ENCODE measurements at places on chromosomes 16 and 17. TPM values are rescaled to one million over a fixed set of nuclear protein-coding genes. Genes with fewer than 3 reads are reported as not detected.

Gene ACSM2A
- 0.42 TPM for polyA plus RNA-seq

Gene HLF
- polyA plus RNA-seq: 5.5 TPM

Gene NKD1
- polyA plus RNA-seq: 10.9 TPM

Gene IRX3
- polyA plus RNA-seq: 17.9 TPM

Gene RASL10B
- polyA plus RNA-seq: 2.2 TPM

Gene SDR42E2
- polyA plus RNA-seq: not detected

Gene USP6
- 36.2 TPM for polyA plus RNA-seq

Gene RAD51D
- polyA plus RNA-seq: not detected

Gene MT4
- polyA plus RNA-seq: not detected

Gene CNP
- not detected for polyA plus RNA-seq

DNA sequence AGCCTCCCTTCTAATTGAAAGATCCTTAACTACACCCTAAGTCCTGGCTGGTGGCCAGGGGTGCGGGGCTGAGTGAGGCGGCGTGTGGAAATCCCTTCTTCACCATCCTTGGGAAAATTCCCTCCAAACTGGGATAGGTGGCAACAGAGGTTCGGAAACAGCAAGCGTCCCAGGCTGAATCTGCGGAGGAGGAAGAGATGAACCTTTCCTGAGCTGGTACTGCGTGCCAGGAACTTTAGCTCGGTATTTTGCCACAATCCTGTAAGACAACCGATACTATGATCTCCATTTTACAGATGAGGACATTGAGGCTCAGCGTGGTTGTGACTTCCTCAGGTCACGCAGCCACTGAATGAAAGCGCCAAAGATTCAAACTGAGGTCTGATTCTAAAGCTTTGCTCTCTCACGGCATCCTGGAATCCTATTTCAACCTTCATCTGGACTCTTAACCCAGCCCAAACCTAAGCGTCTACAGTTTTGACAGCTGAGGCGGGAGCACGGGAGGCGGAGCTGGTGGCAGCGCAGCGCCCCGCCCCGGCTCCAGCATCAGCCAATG, 583 bp upstream of the CYLD start:
- DNase-seq: no peak

GRCh38 chr17:44768505-44769142, 9.8 kb downstream of the ADAM11 start:
- DNase-seq: no peak

- no peak for DNase-seq
These were observed 226.4 kb upstream of the PSMD7 start for GRCh38 chr16:74070237-74070636.

GRCh38 chr17:42743595-42744282, 1.1 kb downstream of the EZH1 start:
- DNase-seq: no peak

GRCh38 chr17:59427425-59427921, 96.0 kb downstream of the YPEL2 start:
- DNase-seq: no peak

- DNase-seq: no peak
These were observed 242.4 kb downstream of the C16orf95 start for GRCh38 chr16:87074641-87075318.

GRCh38 chr16:17776465-17776864, 305.7 kb upstream of the XYLT1 start:
- no peak for DNase-seq

GRCh38 chr16:30766933-30767284, 4.8 kb downstream of the RNF40 start:
- DNase-seq: no peak

GRCh38 chr16:84288902-84289301, 5.8 kb upstream of the WFDC1 start:
- no peak for DNase-seq

DNA sequence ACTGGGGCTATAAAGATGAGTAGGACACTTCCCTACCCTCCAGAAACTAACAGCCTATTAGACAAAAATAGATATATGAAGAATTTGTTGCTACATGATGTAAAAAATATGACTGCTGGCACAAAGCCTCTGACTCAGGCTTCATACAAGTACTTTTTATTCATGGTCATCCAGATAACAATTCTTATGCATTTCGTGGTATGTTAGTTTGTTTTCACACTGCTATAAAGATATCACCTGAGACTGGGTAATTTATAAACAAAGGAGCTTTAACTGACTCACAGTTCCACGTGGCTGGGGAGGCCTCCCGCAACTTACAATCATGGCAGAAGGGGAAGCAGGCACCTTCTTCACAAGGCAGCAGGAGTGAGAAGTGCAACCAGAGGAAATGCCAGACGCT, 112.5 kb upstream of the HLF start:
- no peak for DNase-seq

GRCh38 chr17:44900894-44901293, 1.6 kb upstream of the EFTUD2 start:
- DNase-seq: peak; percentile 43

GRCh38 chr17:179066-179432, 2.4 kb downstream of the DOC2B start:
- DNase-seq: no peak

DNA sequence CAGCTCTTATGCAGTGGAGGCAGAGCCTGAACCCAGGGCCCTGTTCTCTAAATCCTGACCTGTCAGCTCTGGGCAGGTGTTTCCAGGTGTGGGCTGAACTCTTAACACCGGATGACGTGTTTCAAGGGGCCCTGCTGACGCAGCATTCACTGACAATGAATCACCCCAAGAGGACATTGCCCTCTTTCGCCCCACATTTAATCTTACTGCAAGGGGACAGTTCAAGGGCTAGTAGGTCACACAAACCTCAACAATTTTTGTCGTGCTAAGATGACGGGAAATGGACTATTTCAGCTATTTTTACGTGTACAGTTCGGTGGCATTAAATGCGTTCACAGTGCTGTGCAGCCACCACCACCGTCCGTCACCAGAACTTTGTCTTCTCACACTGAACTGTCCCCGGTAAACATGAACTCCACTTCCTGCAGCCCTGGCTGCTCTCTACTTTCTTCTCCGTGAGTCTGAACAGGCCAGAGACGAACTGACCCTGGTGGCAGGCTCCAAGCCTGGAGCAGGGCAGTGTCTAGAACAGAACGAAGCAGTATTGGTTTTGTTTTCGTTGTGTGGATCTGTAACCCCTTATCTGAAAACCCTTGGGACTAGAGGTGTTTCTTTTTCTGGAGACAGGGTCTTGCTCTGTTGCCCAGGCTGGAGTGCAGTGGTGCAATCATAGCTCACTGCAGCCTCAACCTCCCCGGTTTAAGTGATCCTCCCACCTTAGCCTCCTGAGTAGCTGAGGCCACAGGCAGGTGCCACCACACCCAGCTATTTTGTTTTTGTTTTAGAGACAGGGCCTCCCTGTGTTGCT, 88.4 kb upstream of the CIBAR2 start:
- DNase-seq: no peak

- DNase-seq: no peak
These were observed 37.0 kb upstream of the ARHGAP17 start for GRCh38 chr16:25052151-25052511.

DNA sequence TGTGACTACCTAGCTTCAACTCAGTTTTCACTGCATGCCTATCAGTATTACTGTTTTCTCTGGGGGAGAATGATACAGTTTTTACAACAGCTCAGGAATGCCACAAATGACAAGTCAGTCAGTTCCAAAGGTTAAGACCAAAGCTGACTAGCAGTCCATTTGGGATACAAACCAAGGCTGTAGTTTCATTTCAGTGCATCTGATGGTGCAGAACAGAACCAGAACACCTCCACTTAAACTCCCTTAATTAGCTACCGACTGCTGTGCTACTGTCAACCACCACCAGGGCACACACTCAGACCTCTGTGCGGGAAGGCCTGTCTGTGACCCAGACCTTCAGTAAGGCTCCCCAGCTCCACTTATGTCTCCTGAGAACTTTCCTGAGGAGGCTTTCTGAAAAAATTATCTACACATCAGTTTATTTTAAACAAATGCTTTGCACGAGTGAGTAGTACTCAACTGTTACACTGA, 20.4 kb downstream of the NFE2L1 start:
- DNase-seq: no peak

DNA sequence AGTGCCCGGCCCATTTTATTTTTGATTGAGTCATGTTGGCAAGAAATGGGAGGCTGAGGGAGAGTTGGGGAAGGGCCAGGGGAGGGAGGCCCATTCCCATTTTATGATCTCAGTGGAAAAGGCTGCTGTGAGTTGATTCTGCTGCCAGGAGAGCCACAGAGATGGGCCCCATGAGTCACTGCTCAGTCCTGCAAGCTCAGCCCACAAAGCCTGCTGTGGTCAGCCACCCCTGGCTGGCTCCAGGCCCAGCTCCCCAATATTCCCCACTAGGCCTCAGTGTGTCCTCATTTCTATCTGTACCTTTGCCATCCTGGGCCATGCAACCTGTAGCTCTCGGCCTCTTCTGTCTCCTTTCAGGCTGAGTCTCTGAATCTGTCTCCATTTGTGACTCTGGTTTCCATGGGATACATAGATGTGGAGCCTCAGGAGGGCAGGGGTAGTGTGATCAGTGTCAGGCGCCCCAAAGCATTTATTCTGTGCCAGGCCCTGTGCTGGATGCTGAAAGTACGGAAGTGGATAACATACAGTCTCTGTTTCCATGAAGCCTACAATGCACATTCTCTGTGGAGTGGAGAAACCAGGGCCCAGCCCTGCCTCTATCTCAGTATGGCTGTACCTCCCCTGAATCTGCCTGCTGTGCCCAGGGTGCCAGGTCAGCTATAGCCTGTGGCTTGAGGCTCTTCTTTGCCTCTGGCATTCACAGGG, 1.9 kb upstream of the PLEKHG4 start:
- DNase-seq: no peak

- no peak for DNase-seq
These were observed 65.4 kb downstream of the MRC2 start for GRCh38 chr17:62692721-62693431.

Data from muscle of arm (tissue), 14 donors.